Suprapubic skin (tissue), 4 donors: ENCODE measurements at places on chromosomes 7 and 10. TPM values are rescaled to one million over a fixed set of nuclear protein-coding genes. Genes with fewer than 3 reads are reported as not detected.
A peak's percentile ranks its signal among the peaks of the same experiment; 100 is the strongest.

DNA sequence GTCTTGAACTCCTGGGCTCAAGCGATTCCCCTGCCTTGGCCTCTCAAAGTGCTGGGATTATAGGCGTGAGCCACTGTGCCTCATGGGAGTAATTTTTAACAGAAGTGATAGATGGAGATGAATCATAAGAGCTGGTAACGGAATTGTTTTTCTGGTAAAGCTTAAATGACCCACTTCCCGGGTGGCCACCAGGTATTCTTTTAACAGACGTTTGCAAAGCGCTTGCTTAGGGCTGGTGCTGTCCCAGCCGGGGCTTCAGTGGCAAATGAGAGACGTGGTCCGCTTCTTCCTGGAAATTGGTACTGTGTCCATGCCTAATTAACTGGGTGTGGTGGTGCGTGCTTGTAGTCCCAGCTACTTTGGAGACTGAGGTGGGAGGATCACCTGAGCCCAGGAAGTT, 23.5 kb downstream of the CAMK1D start:
- H3K27me3 ChIP-seq = no peaks in the 10 kb centered on the region
- no peaks in the 10 kb centered on the region for H3K36me3 ChIP-seq
- no peak overlapping the region for H3K27ac ChIP-seq
- no peak overlapping the region for H3K4me3 ChIP-seq

FEZF1 gene
- not detected for total RNA-seq

- peak overlapping the region; percentile 18 for H3K4me3 ChIP-seq
- no peak for DNase-seq
- no peaks in the 10 kb centered on the region for H3K27me3 ChIP-seq
- H3K27ac ChIP-seq = peak overlapping the region; percentile 89
Observed at GRCh38 chr10:3095373-3096139, 28.2 kb downstream of the PFKP start.

GRCh38 chr7:138259675-138260074, 183.4 kb downstream of the AKR1D1 start:
- H3K4me3 ChIP-seq = no peak overlapping the region
- no peak for DNase-seq
- H3K4me1 ChIP-seq = no peaks in the 10 kb centered on the region
- no peak overlapping the region for H3K27ac ChIP-seq
- H3K36me3 ChIP-seq = no peaks in the 10 kb centered on the region
- H3K27me3 ChIP-seq = no peaks in the 10 kb centered on the region

- peak overlapping the region; percentile 61 for H3K27ac ChIP-seq
- peak overlapping the region; percentile 38 for H3K4me3 ChIP-seq
- peaks cover 25% of the 10 kb centered on the region for H3K4me1 ChIP-seq
- H3K36me3 ChIP-seq = no peaks in the 10 kb centered on the region
Observed at GRCh38 chr10:47165711-47166404, 134.1 kb upstream of the GDF10 start.

DNA sequence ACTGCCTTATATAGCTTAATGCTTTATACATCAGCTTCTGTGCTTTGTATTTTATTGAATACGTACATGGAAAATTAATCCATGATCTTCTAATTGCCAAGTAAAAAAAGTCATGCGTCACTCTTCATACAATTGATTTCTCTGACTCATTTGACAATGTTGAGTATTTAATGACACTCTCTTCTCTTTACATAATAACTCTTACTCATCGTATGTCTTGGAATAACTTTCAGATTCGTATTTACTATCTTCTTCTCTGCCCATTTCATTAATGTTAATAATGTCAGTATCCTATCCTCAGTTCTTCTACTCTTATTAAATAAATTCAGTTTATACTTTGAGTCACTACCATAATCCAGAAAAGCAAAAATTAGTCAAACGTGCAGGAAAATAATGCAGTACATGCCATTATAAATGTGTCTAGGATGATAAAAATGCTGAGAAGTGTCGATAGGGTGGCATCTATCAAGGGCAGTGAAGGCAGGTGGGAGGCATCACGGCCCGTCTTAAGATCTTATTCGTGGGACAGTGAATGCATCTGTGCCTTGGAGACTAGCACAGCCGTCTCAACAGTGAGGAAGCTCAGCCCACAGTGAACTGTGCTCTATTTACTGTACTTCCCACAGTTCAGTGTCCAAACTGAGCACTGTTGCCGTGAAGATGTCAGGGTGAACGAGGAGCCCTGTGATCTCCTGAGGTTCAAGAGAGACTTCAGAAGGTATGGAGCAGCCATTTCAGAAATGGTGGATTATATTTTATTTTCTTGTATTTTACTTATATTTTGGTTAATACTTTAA, 39.8 kb upstream of the AKR1E2 start:
- DNase-seq = no peak
- no peak overlapping the region for H3K27ac ChIP-seq
- H3K4me1 ChIP-seq = no peaks in the 10 kb centered on the region
- H3K36me3 ChIP-seq = no peaks in the 10 kb centered on the region
- no peak overlapping the region for H3K4me3 ChIP-seq
- H3K27me3 ChIP-seq = no peaks in the 10 kb centered on the region

DNA sequence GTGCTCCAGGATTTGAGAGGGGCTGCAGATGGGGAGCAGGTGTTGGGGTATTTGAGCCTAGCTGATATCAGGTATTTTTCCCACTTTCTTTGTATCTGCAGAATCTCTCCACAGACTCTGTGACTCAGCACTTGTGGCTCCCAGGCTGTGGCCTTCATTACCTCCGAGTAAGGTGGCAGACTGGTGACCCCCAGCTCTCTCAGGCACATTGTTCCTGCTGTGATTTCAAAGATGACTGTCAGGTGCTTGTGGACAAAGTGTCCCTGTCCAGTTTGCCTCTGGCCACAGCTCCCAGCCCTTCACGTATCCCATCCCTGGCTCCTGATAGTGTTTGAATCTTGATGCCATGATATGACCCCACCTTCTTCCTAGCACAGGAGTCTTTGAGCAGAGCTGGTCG, 396.8 kb upstream of the PODXL start:
- no peaks in the 10 kb centered on the region for H3K36me3 ChIP-seq
- H3K27ac ChIP-seq = no peak overlapping the region

- H3K4me1 ChIP-seq = peaks cover 75% of the 10 kb centered on the region
- peaks cover 7% of the 10 kb centered on the region for H3K36me3 ChIP-seq
- H3K27ac ChIP-seq = peak overlapping the region; percentile 82
- DNase-seq = no peak
Observed at GRCh38 chr10:44966129-44966815, 6.7 kb downstream of the RASSF4 start.

DNA sequence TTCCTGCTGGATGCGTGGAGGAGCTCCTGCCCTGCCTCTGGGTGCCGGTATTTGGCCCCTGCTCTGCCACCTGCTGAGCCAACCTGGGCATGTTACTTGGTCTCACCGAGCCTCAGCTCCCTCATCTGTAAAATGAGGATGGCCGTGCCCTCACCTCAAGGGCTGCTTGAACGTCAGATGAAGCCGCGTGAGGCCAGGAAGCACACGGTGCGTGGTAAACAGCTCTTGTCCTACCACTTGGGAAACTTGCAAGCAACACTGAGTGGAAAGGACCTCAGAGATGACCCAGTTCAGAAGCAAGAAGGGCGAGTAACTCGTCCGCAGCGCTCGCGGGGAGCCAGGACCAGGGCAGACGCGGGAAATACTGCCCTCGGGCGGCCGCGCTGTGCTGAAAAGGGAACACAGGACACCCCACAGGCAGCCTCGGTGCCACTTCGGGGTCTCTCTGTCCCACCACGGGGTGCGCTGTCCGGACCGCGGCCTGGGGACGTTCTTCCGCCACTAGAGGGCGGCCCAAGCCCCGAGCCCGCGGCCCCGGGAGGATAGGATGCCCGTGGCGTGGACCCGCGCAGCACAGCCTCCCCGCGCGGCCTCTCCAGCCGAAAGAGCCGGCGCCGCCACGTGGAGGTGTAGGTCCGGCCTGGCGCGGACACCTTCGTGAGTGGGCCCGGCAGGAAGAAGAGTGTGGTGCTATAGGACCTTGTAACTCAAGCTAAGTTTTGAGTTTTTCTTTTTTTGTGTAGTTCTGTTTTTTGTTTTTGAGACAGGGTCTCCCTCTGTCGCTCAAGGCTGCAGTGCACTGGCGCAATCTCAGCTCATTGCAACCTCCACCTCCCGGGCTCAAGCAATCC, 94.1 kb downstream of the PRKAG2 start:
- H3K27ac ChIP-seq = no peak overlapping the region
- peaks cover 12% of the 10 kb centered on the region for H3K4me1 ChIP-seq
- peak; percentile 88 for DNase-seq
- no peaks in the 10 kb centered on the region for H3K27me3 ChIP-seq

DNA sequence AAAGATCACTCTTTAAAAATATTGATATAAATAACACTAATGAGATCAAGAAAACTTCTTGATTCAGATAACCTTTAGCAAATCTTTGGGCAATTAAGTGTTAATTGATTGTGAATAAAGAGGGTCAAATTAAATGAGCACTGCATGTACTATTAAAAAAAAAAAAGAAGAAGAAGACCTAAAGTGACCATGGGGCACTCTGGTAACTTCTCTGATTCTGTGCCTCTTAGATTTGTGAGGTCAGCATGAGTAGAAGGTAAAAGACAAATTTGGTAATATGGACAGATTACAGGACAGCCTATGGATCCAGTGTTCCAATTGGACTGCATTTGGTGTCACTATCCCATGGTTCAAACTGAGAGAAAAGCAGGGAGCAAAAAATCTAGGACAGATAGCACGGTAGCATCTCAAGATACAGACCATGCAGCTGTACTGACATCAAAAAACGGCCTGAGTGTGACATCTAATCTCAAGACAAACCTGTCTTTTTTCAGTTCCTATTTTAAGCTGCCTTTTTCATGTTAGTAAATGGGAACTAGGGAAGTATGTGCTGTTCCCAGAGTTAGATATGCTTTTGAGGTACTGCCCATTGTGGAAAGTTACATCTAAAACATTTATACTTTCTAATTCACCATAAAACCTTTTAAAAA, 128.0 kb downstream of the KCND2 start:
- H3K4me1 ChIP-seq = no peaks in the 10 kb centered on the region
- no peak overlapping the region for H3K4me3 ChIP-seq
- no peak for DNase-seq
- no peaks in the 10 kb centered on the region for H3K27me3 ChIP-seq
- no peak overlapping the region for H3K27ac ChIP-seq
- H3K36me3 ChIP-seq = no peaks in the 10 kb centered on the region

CTAGE6 gene
- total RNA-seq = not detected

DNA sequence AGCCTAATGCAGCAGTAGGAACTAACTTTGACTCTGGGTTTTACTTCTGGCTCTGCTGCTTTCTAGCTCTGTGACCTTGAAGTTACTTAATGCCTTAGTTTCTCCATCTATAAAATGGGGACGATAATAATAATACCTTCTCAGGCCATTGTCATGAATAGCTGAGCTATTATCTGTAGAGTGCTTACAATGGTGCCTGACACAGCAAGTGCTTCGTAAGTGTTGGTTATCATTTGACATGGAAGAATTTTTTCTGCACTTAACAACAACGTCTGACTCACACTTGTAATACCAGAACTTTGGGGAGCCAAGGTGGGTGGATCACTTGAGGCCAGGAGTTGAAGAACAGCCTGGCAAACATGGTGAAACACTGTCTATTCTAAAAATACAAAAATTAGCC, 140.5 kb downstream of the ARL4A start:
- H3K4me3 ChIP-seq = no peak overlapping the region
- H3K27me3 ChIP-seq = no peaks in the 10 kb centered on the region
- no peak overlapping the region for H3K27ac ChIP-seq
- H3K4me1 ChIP-seq = peaks cover 9% of the 10 kb centered on the region

SKIDA1 gene
- total RNA-seq = 1.6 TPM

DNA sequence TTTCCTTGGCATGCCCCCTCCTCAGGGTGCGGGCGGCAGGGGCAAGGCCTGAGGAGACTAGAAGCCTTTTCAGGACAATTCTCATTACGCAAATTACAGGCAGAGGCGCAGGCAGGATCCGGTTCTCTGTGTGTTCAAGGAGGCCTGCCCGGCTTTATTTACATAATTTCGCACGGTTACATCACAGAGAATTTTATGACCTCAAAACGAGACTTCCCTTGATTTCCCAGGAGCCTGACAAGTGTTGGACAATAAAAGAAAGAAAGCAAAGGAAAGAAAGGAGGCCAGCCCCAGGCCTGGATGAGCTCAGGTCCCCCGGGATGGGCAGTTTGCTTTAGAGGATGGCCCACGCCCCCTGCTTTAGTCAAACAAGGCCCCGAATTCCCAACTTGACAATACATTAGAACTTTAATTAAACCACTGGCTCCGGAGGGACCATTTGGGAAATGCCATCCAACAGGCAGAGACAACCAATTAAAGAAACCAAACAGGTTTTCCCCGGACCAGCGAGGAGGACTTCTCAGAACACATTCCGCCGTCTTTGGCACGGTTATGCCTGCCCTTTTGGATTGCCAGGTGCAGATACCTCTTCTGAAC, 2.9 kb downstream of the MNX1 start:
- no peak overlapping the region for H3K27ac ChIP-seq
- peaks cover 58% of the 10 kb centered on the region for H3K4me1 ChIP-seq
- no peak overlapping the region for H3K4me3 ChIP-seq
- DNase-seq = peak; percentile 21
- no peaks in the 10 kb centered on the region for H3K36me3 ChIP-seq
- H3K27me3 ChIP-seq = peaks cover 98% of the 10 kb centered on the region

GRCh38 chr7:101519324-101520023, 109.6 kb downstream of the MYL10 start:
- peaks cover 17% of the 10 kb centered on the region for H3K27me3 ChIP-seq
- no peak for DNase-seq
- peaks cover 17% of the 10 kb centered on the region for H3K4me1 ChIP-seq
- no peaks in the 10 kb centered on the region for H3K36me3 ChIP-seq
- H3K4me3 ChIP-seq = no peak overlapping the region

LRRC61 gene
- total RNA-seq = 29.0 TPM

DNA sequence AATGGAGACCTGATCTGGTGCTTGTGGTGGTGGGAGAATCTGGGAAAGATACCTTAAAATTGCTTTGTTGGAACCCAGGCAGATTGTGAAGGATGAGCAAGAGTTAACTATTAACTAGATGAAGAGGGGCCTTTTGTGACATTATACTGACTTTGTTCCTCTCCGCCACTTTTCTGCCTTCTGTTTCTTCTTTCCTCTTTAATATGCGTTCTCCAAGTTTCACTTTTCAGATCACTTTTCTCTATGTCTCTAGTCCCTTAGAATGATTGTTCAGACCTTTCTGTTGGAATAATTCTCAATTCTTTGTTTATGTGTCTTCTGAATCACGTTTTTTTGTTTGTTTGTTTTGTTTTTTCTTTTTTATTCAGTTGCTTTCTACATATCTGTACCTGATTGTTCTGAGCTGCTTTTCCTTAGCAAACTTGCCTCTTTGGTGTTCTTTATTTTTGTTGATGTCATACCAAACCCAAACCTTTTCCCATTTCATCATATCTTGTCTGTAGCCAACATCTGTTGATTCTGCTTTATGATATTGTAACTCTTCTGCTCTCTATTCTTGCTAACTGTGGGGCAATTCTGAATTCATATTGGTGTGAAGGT, 2.8 kb downstream of the BMPR1A start:
- peak overlapping the region; percentile 82 for H3K4me3 ChIP-seq
- H3K4me1 ChIP-seq = peaks cover 28% of the 10 kb centered on the region
- H3K27me3 ChIP-seq = no peaks in the 10 kb centered on the region
- DNase-seq = no peak

GRCh38 chr7:149685455-149685854, 87.9 kb downstream of the ZNF467 start:
- no peak overlapping the region for H3K27ac ChIP-seq
- no peak for DNase-seq
- H3K4me3 ChIP-seq = no peak overlapping the region
